EL (cell line): ENCODE measurements at places on chromosomes 2 and 18.

- no peak for DNase-seq
These were observed 56.7 kb upstream of the STON1 start for GRCh38 chr2:48473271-48473670.

GRCh38 chr2:101696272-101697123 lies 1.0 kb upstream of the MAP4K4 start:
- no peak for DNase-seq

- DNase-seq, result no peak
These were observed 544.3 kb downstream of the METTL4 start for GRCh38 chr18:2027016-2027415.

- no peak for DNase-seq
These were observed 149.0 kb downstream of the LNPK start for GRCh38 chr2:175852879-175853615.

- no peak for DNase-seq
These were observed 589 bp upstream of the SGPP2 start for GRCh38 chr2:222423632-222424275.

DNA sequence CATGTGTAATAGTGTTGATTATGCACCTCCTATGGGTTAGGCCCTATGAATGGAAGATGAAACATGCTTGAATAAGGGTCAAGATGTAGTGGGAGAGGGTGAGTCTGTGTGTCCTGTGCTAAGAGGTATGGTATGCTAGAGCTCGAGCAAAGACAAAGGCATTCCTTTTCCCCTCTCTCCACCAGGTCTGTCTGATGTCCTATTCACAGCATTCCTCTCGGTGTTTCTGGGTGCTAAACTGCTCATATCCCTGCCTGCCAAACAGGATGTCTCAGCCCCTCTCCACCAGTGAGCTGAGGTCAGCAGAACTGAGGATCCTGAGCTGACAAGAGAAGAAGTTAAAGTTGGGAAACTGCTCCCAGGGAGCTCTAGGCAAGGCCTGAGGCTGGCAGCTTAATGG lies 344.9 kb downstream of the TSN start:
- DNase-seq, result peak; percentile 14

GRCh38 chr2:74739733-74740241 lies 85.7 kb downstream of the SEMA4F start:
- DNase-seq, result no peak

- no peak for DNase-seq
These were observed 11.0 kb upstream of the EPG5 start for GRCh38 chr18:45978084-45978483.

DNA sequence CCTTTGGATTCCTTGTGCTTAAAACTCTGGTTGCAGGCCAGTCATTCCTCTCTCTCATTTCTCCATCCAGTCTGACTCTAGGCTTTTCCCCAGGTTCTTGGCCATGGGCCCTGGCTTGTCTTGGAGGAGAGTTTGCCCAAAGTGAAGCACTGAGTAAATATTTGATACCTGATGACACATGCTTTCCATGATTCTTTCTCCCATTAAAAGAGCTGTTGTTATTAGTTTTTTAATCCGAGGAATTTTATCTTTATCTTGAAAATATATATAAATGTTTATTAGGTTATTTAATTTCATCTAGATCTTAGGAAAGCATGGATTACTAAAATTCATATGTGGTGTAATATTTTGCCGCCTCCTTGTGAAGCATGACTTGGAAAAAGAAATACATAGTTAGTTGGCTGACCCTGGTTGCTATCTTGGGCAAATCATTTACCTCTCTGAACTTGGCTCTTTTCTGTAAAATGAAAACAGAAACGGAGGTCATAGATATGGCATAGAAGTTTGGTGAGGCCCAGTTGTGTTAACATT lies 650.1 kb downstream of the SLC4A3 start:
- peak; percentile 82 for DNase-seq

DNA sequence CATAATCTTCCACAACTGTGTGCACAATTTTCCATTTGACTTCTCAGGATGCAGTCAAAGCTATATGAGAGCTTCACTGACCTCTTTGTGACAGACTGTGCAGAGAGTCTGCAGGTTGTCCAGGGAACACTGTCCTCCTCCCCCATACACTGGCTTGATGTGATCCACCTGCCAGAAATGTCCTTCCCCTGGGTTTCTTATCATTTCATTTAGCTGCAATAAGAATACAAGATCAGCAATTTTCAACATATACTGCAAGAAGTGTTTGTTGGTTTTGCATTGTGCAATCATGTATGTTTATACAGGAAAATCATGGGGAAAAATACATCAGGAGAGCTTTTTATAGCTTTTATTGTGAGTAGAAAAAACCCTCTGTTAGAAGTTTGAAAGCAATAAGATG lies 150.7 kb downstream of the RAB3GAP1 start:
- DNase-seq, result no peak

GRCh38 chr2:206443735-206444527 lies 599 bp downstream of the ADAM23 start:
- DNase-seq, result peak; percentile 39

GRCh38 chr2:44135771-44136170 lies 32.9 kb upstream of the PPM1B start:
- DNase-seq, result peak; percentile 53

DNA sequence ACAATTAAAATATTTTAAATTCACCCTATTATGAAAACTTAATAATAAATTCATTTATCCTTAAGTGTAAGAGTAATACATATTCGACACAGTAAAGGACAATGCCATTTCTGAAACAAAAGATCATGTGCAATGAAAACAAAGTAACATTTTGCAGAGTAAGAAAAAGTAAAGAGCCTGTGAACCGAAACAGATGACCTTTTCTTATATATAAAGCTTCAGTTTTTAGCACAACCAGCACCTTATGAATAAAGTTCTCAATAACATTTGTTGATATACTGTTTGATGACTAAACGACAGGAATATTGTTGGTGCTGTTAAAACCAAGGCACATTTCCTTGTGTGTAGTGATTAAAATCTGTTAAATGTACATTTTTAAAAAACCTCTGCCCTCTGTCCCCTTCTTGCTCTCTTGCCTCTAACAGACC lies 1.5 kb downstream of the PELI1 start:
- DNase-seq, result no peak

GRCh38 chr18:59446012-59446411 lies 86.9 kb upstream of the LMAN1 start:
- DNase-seq, result no peak

GRCh38 chr18:2529154-2529553 lies 42.2 kb downstream of the METTL4 start:
- DNase-seq, result peak; percentile 71

DNA sequence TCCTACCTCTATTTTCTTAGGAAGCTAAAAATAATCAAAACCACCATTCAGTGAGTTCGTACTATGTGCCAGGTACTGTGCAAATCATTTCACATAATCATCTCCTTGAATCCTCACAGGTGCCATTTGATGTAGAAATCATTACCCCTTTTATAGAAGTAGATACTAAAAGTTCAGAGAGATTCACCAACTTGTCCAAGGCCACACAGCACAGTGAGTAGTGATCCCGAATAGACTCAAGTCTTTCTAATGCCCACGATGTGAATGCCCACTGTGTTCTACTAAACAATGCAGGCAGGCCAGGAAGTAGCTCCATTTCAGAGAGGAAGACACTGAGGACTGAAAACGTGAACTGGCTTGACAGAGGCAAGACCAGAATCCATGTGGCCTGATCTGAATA lies 68.8 kb downstream of the ANTXR1 start:
- DNase-seq, result no peak

DNA sequence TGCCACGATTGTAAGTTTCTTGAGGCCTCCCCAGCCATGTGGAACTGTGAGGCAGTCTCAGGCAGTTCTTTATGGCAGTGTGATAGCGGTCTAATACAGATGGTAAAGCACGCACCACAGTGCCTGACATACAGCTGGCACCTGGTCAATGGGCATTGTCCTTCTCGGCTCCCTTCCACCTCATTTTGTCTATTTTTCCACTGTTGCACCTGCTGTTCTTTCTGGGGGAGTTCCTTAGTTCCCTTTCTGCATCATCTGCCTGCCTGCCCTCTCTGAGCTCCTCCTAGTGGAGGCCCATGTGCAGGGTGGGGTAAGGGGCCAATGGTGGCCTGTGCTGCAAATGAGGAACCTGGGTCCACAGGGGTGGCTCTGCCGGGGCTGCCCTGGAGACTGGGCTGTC lies 157.6 kb downstream of the LPIN1 start:
- no peak for DNase-seq

DNA sequence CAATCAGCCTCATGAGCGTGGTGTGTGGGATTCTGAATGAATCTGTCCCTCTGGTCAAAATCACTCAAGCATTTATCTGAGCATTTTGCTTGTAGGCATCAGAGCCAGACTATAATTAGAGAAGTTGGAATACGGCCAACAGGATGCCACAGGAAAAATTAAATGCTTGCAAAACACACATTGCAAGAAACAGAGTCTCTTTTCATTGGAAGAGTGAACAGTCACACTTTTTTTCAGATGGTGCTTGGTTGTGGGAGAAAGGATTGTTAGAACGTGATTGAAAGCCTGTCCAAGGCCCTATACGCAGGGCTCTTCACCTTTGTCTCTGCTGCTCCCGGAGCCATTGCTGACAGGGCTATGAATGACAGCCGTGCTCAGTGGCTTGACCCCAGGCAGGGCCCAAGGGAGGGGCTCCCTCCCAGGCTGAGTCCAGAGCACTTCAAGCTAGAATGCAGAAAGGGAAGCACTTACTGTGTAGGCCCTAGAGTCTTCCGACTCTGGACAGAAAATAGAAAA lies 59.8 kb downstream of the SNTG2 start:
- no peak for DNase-seq

GRCh38 chr2:58137856-58138255 lies 91.2 kb downstream of the VRK2 start:
- no peak for DNase-seq

GRCh38 chr2:12054956-12055618 lies 308.7 kb downstream of the LPIN1 start:
- no peak for DNase-seq

GRCh38 chr2:15377202-15377601 lies 183.9 kb downstream of the NBAS start:
- DNase-seq, result no peak

DNA sequence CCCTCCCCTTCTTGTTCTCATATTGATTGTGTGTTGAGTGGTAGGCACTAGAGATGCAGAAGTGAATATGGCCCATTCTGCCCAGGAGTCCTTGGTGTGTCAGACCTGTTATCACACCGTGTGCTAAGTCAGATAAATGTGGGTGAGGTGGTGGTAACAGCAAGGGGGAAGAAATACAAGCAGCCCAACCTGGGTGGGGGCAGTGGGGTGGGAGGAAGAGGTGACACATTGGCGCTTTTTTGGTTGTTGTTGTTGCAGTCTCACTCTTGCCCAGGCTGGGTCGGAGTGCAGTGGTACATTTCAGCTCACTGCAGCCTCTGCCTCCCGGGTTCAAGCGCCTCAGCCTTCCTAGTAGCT lies 12.8 kb downstream of the B3GNT2 start:
- no peak for DNase-seq

GRCh38 chr2:219497495-219498279 lies 1.0 kb upstream of the GMPPA start:
- peak; percentile 91 for DNase-seq

GRCh38 chr2:169324581-169325260 lies 37.6 kb downstream of the LRP2 start:
- peak; percentile 1 for DNase-seq

DNA sequence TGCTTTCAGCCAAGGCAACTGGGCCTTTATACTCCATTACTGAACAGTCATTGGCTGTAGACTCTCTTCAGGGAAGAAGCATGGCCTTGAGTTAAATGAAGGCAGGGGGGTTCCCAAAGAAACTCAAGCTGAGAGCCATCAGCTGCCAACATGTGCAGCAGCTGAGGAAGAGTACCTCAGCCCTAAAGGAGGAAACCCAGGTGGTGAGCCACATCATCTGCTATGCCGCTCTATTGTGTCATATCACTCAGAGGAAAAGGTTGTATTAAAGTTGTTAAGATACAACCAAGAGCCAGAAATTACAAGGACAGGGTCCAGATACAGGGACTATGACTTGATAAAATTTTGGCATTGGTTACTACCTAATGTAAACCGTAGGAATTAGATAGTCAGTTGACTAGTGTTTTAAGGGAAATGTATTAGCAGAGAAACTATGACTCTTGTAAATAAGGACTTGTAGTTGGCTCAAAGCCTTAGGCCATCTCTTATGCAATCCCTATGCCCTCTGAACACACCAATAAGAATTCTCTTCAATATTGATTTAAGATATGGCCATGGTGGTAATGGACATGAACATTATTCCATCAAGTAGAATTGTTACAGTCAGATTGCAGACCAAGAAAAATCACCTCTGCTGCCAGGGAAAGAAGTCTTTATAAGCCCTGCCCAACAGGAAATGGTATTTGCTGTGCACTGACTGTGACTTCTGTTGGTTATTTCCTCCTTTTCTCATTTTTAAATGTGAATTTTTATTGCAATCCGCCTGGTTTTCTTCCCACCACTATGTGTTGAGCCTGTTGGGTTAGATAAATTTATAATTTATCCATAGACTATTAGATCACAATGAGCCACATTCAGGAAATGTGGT lies 9.2 kb upstream of the LRPPRC start:
- no peak for DNase-seq

DNA sequence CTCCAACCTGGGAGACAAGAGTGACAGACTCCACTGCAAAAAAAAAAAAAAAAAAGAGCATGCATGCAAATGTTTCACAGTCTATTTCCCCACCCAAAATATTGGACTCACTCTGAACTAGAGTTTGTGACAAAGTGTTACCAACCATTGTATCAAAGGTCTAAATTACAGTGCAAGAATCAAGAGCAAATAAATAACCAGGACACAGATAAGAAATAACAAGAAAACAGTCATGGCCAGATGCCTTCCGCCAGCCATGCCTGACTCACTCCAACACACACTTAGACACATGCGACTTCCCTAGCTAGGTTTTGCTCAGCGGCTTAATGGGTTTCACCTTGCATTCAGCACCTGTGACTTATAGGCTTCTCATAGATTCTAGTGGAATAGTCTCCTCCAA lies 62.8 kb downstream of the CYB5A start:
- no peak for DNase-seq

GRCh38 chr2:100260712-100261620 lies 61.3 kb downstream of the LONRF2 start:
- peak; percentile 75 for DNase-seq

- no peak for DNase-seq
These were observed 19.9 kb upstream of the NEDD4L start for GRCh38 chr18:58024139-58024538.

DNA sequence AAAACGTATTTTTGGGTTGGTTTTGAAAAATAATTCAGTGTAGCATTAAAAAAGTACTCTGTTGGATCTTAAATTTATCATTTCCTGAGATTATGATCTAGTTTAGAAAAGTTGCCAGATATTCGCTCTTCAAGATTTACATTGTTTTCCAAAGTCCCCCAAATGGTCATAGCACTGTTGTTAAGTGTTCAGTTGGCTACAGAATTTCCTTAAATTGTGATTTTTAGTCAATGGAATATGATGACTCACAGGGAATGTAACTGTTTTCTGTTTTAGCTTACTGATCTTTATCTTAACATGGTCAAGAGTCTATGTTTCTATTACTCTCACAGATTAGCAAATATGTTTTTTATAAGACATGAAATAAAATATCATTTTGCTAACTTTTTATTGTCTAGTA lies 23.2 kb downstream of the PLCL1 start:
- no peak for DNase-seq

GRCh38 chr2:42949125-42949524 lies 156.7 kb upstream of the HAAO start:
- DNase-seq, result no peak
